Activated CD4-positive, alpha-beta T cell treated with anti-CD3 and anti-CD28 coated beads for 4 hours (primary cell): ENCODE measurements at places on chromosomes 11 and 22.

DNA sequence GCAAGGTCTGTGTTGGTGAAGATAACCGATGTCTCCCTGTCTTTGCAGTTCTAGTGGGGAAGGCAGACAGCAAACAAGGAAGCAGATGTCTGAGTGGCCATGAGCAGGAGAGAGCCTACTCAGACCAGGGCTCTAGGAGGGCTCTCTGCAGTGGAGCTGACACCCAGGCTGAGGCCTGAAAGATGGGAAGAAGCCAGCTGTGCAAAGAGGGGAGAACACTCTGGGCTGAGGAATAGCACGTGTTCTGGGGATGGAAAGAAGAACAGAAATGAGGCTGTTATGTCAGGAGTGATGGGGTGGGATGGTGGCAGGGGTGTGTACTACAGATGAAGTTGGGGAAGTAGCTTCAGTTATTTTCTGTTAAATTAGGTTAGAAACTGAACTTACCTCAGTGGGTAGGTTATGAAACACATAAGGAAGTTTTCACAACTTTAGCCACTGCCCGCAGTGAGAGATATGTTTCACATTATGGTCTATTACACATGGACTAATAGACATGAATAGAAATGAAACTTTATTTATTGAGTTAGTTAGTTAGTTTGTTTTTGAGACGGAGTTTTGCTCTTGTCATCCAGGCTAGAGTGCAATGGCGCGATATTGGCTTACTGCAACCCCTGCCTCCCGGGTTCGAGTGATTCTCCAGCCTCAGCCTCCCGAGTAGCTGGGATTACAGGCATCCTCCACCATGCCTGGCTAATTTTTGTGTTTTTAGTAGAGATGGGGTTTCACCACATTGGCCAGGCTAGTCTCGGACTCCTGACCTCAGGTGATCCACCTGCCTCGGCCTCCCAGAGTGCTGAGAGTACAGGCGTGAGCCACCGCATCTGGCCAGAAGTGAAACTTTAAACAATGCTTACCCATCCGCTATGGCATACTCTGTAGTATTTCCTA, 7.8 kb downstream of the DCPS start:
- no peak for DNase-seq

- no peak for DNase-seq
These were observed 57.8 kb downstream of the SPATA19 start for GRCh38 chr11:133787379-133788141.

DNA sequence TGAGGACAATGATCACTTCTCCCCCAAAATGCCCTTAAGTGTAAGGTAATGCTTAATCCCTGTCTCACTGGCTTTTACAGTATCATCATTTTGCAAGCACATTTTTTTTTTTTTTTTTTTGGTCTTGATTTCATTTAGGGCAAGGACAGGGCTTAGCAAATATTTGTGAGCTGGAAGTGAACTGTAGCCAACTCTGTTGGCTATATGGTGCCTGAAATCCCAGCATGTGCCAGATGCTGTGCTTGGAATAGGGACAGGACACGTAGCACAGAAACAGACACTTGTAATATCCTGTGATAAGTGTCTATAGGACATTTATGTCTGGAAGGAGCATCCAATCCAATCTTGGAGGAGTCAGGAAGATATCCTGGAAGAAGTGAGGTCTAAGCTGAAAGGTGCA, 198.3 kb downstream of the NAV2 start:
- DNase-seq: no peak

GRCh38 chr22:29197096-29197495, 8.6 kb upstream of the EMID1 start:
- no peak for DNase-seq

- no peak for DNase-seq
These were observed 42.9 kb downstream of the MRTFA start for GRCh38 chr22:40593460-40594273.

- no peak for DNase-seq
These were observed 21.1 kb upstream of the ME3 start for GRCh38 chr11:86693518-86693917.

- DNase-seq: no peak
These were observed 343.0 kb downstream of the RAB38 start for GRCh38 chr11:87832211-87832610.

- no peak for DNase-seq
These were observed 63.7 kb downstream of the RAB30 start for GRCh38 chr11:83007909-83008580.

DNA sequence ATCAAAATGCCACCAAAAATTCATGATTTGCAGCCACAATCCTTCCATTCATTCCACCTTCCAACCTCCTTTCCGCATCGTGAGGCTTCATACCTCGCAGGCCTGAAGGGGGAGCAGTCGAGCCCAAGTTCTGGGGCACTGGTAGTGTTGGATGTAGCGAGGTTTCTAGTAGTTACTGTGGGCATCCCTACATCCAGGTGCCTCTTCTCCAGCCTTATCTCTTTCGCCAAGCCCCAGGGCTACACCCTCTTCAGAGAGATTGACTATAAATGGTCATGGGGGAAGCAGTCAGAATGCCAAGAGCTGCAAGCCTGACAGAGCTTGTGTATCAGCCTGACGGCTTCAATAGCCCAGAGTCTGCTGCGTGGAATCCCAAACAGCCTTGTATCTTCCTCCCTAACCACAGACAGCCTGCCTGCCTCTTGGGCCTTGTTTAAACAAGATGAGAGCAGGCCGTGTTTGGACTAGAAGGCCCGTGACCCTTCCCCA, 28.9 kb downstream of the CLMP start:
- DNase-seq: no peak

DNA sequence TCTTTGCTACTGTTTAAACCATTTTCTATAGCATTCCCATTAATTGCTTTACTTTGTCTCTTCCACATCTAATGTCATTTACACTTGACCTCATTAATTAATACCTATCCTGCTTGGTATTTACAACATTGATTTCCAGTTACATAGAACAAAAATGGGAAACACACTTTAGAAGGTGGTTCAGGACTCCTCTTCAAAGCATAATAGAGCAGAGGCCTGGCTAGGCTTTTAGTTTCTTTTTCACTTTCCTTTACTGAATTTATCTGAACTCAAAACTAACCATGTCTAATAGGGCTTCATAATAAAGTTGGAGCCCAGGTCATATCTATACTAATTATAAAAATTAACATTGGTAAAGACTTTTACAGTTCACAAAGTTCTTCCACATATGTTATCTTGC, 648.0 kb upstream of the KIRREL3 start:
- DNase-seq: no peak

DNA sequence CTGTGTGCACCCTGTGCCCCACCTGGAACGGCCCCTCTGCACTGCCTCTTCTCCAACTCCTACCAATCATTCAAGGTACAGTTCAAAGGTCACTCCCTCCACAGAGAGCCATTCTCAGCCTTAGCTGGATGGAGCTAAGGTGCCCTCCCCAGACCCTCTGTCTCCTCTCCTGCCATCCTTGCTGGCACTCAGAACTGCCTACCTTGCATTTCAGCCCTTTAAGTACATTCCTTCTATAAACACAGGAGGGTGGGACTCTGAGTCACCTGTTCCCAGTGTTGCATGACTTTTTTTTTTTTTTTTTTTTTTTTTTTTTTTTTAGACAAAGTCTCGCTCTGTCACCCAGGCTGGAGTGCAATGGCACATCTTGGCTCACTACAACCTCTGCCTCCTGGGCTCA, 8.6 kb downstream of the TTLL1 start:
- DNase-seq: no peak

DNA sequence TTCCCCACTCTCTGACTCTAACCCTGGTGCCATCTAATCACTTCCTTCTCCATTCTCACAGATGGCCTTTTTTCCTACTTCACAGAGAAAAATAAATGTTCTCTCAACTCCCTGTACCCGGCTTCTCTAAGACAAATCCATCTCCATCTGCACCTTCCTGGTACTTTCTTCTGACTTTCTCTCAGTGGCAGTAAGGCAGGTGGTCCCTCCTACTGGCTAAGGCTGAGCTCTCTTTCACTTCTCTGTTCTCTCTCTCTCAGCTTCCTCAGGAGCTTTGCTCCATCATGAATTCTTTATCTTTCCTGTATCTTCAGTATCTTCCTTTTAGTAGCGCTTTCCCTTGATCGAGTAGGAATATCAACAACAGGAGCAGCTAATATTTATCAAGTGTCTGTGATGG, 421.6 kb downstream of the TMEM135 start:
- DNase-seq: no peak

GRCh38 chr11:37230865-37231264, 632.8 kb upstream of the RAG2 start:
- DNase-seq: no peak

DNA sequence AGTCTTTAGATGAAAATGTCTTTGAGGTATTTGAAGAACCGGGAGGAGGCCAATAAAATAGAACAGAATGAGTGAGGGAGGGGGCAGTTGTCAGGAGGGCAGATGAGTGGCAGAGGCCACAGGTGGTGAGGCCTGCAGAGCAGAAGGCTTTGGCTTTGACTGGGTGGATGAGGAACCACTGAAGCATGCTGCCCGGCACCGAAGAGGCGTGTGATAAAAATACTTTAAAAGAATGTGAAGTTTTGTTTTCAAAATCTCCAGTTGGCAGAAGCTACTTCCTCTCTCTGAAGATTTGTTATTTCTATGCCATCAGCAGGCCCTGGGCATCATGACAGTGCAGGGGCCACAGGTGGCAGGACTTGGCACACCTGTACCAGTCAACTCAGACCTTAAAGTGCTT, 6.3 kb downstream of the MS4A12 start:
- DNase-seq: peak; percentile 2

- DNase-seq: no peak
These were observed 49.0 kb downstream of the JHY start for GRCh38 chr11:122931510-122931909.

DNA sequence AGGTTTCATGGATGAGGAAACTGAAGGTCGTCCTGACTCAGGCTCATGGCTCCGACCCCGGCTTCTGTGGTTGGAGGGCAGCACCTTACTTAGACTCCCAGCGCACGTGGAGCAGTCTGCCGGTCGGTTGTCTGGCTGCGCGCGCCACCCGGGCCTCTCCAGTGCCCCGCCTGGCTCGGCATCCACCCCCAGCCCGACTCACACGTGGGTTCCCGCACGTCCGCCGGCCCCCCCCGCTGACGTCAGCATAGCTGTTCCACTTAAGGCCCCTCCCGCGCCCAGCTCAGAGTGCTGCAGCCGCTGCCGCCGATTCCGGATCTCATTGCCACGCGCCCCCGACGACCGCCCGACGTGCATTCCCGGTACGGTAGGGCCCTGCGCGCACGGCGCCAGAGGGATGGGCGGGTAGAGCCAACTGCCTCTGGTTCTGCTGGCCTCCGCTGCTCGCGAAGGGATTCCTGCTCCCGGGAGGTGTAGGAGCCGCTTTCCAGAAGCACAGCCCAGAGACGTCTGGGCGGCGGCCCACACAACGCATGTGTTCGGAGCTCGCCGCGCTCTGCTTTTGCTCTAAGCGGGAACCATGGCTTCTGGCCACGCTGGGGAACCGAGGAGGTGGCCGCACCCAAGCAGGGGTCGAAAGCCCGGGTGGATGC, at the start of gene LDHA:
Gene LDHA, plus strand, starts transcription at position 289 of the 653 bp plus-strand sequence. CDS start 2,280 bp downstream, outside the sequence.
- peak; percentile 100 for DNase-seq

- no peak for DNase-seq
These were observed 43.4 kb upstream of the FBLN1 start for GRCh38 chr22:45459235-45459634.

- no peak for DNase-seq
These were observed 1.8 kb downstream of the RCN1 start for GRCh38 chr11:32092581-32093170.

DNA sequence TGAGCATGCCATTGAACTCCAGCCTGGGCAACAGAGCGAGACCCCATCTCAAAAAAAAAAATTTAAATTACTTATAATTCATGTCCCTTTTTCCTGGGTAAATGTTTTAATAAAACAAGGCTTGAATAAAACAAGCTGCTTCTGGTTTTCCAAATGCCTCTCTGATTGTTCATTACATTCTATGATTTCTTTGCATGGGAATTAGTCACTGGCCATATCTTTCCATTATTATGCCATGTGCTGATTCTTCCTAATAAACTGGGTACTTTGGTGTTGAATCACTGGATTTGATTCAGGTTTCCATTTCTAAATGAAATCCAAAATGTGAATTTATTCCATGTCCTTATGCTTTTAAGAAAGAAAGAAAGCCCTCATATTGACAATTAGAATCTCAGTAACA, 42.6 kb downstream of the ZNF215 start:
- no peak for DNase-seq

- no peak for DNase-seq
These were observed 27.1 kb downstream of the VPS37C start for GRCh38 chr11:61133956-61134662.

- DNase-seq: no peak
These were observed at the start of gene FOLR2 for GRCh38 chr11:72216638-72217037. FOLR2 (plus strand) TSS chr11:72216794; CDS start chr11:72218585, 1,791 bp downstream.

DNA sequence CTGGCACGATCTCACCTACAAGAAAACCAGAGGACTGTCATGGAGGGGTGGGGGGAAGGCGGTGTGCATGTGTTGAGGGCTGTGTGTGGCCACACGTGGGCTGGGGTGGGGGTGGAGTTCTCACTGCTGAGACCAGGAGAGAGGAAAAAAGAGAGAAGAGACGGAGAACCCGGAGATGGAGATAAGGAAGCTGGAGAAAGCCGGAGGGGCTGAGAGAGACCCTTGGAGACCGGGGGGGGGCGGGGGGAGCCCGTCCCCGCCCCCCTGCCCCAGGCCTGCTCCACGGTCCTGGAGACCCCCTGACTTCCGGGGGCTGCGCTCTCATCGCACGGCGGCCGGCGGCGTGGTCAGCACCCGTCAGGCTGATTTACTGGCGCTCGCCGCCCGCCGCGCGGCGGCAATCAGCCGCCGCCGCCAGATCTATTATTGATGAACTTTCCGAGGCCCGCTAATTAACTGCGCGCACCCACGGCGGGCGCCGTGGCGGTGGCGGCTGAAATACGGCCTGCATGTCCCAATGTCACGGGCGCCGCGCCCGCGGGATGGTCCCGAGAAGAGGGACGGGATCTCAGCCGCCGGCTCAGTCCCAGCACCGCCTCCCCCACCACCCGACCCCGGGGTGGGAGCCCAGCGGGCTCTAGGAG, 187.4 kb downstream of the MN1 start:
- DNase-seq: no peak

GRCh38 chr11:133893381-133893780, 48.1 kb upstream of the SPATA19 start:
- DNase-seq: no peak

- no peak for DNase-seq
These were observed 9.4 kb downstream of the AASDHPPT start for GRCh38 chr11:106086850-106087249.

DNA sequence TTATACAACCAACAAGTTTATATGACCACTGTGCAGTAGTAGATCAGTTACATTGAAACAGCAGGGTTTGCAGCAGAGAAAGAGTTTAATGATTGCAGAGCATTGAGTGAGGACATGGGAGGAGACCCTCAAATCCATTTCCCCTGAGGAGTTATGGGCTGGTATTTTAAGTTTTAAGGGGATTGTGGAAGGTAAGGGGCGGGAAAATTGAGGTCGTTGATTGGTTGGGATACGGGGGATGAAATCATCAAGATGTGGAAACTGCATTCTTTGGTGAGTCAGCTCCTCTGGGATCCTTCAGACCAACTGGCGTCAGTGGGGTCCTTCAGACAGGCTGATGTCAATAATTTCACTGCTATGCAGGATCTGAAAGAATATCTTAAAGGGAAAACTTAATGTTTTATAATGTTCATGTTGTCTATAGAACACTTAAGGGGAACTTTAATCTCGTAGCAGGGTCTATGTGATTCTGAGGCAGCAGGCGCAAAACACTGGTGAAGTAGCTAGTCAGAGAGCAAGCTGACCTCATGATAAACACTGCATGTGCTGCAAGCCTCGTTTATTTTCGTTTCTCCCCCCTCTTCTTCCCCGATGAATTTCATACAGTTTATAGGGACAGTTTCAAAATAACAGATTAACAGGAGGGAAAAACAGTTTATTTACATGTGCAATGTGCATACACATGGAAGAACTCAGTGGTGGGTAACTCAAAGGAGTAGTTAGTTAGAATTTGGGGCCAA, 17.4 kb upstream of the BACE1-AS start:
- DNase-seq: no peak
